ENCODE measurements at places on chromosomes 7 and 10. TPM values are rescaled to one million over a fixed set of nuclear protein-coding genes. Genes with fewer than 3 reads are reported as not detected.

DNA sequence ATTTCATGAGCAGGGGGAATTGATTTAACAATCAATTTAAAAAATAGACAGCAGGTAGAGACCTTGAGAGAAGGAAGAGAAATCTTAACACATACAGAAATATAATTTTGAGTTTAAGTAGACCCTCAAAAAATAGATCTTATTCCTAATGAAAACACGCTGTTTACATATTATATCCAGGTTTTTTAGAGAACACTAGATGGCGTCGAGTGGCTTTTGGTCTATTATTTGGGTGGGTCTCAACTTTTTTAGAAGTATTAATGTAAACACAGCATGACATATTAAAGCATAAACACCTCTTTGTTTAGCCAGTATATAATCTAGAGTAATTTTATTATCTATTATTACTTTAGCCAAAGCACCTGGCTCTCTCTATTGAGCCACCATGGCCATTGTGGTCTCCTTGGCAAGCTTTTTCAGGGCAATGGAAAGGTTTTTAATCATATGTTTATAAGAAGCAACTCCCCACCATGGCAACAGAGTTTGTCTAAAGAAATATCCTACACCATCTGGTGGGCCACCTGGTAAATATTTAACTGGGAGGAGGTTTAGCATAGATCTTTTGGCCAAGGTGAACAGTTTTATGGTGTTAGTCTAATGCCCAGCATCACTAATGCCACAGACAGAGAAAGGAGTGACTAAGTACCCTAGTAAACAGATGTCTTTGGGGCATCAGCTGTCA is 59.7 kb upstream of the PRSS1 start:
- no peak for DNase-seq

Gene TMEM139
- total RNA-seq, result 0.91 TPM

Gene ASIC3
- total RNA-seq, result 5.9 TPM

DNA sequence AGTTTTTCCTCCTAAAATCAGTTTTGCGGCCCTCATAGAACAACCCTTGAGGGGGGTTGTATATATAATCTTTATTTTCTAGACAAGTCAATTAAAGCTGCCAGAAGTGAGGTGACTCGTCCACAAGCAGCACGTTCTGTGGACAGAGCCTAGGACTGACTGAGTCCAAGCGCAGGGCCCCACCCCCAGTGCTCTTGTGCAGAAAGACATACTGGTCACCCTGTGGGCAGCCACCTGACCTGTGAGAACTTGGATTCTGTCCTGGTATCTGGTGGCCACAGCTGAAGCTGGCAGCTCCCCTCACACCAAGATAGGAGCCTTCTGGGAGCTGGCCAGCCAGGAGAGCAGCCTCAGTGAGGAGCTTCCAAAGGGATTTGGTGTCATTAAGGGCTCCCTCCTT is 89.3 kb downstream of the GRK5 start:
- DNase-seq, result no peak

Gene C10orf62
- total RNA-seq, result not detected

DNA sequence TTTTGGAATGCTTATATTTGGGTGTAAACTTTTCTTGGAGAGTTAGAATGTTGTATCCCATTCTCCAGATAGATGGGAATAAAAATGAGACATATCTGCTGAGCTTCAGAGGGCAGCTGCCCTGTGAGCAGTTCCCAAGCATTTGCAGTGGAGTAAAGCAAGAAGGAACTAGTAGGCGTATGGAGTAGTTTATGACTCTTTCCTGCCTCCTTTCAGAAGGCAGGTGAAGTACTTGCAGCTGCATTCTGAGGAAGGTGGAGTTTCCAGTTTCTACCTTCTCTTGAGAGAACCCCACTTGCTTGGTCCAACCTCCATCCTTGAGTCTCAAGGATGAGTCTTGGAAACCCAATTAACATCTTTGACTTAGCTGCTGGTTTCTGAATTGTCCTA is 563.6 kb downstream of the LRMDA start:
- DNase-seq, result no peak

DNA sequence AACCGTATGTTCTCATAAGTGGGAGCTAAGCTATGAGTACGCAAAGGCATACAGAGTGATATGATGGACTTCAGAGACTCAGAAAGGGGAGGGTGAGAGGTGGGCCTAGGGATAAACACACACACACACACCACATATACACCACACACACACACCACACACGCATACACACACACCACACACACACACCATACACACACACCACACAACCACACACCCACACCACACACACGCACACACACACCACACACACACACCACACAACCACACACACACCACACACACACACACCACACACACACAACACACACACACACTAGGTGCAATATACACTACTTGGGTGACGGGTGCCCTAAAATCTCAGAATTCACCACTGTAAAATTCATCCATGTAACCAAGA is 113.6 kb upstream of the ADAM12 start:
- DNase-seq, result no peak

DNA sequence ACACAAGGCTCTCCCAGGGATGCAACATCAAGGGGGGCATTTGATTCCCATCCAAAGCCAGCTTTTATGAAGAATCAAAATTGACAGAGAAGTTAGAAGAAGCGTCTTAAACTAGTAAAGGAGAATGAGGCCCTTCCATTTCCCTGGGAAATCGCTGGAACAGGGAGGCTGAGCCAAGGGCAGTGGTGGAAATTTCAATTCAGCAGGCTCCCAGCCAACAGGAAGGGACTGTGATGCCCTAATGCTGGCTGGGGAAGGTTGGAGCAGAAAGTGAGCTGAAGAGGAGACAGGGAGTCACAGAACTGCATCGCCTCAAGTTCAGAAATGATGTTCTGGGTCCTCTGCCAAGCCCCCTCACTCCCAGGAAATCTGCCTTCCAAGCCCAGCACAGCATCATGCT is 517.3 kb downstream of the GRID1 start:
- DNase-seq, result no peak
